Neural crest cell (in vitro differentiated cells): ENCODE measurements at places on chromosomes 16 and 17. TPM values are rescaled to one million over a fixed set of nuclear protein-coding genes. Genes with fewer than 3 reads are reported as not detected.

DNA sequence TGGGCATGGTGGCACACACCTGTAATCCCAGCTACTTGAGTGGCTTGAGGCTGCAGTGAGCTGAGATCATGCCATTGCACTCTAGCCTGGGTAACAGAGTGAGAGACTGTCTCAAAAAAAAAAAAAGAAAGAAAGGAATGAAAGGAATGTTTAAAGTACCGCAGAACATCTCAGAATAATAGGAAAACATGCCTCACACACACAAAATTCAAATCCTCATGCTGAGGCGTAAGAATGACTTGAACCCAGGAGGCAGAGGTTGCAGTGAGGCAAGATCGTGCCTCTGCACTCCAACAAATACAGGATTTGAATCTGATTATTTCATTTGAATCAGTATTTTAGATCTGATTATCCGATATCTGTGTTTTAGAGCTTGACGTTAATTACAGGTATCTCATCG lies 21.3 kb upstream of the GAA start:
- no peak for DNase-seq

Gene TBC1D3K
- total RNA-seq: not detected in 2 replicates

DNA sequence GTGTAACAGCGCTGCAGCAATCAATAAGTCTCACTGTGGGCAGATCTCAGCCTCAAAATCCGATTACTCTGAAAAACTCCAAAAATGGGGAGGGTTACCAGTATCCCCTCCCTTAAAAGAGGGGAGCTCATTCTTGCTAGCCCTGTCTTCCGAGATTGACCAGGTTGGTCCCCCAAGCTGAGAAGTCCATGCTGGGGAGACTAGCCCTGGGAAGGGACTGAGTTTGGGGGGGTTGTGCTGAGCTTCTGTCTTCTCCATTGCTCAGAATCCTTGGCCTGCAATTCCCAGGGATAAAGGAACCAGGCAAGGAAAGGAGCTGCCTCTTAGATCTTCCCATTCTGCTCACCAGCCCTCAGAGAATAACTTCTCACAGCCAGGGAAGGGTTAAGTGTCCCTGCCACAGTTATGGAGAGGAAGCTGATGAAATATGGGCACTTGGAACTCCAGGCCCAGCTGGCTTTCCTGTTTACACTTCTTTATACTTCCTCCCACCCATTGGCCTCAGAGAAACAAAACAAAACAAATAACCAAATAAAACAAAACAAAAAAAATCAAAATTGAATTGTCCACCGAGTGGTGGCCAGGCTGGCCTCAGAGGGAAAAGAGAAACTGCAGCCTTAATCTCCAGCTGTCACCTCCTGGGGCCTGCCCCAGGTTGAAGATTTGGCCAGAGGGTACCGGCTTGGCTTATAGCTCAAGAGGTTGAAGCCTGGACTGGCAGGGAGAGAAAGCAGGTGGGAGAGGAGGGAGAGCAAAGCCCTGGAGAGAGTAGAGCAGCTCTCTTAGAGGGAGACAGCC lies 2.6 kb downstream of the HOXB3 start:
- DNase-seq: no peak

DNA sequence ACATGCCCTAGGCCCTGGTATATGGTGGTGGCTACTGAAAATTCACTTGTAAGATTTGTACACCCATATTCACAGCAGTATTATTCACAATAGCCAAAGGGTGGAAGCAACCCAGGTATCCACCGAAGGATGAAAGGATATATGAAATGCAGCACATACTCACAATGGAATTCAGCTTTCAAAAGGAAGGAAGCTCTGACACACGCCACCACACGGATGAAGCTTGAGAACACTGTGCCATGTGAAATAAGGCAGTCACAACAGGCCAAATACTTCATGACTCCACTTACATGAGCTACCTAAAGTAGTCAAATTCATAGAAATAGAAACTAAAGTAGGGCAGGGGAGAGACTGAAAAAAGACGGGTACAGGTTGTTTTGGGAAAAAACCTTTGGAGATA lies 2.9 kb downstream of the XPO6 start:
- no peak for DNase-seq

GRCh38 chr16:84514874-84515835 lies 10.7 kb upstream of the MEAK7 start:
- no peak for DNase-seq

- DNase-seq: no peak
Measured at GRCh38 chr17:82912484-82913089, 72.8 kb upstream of the ZNF750 start.

GRCh38 chr16:70421473-70422311 lies 17.2 kb downstream of the ST3GAL2 start:
- no peak for DNase-seq

DNA sequence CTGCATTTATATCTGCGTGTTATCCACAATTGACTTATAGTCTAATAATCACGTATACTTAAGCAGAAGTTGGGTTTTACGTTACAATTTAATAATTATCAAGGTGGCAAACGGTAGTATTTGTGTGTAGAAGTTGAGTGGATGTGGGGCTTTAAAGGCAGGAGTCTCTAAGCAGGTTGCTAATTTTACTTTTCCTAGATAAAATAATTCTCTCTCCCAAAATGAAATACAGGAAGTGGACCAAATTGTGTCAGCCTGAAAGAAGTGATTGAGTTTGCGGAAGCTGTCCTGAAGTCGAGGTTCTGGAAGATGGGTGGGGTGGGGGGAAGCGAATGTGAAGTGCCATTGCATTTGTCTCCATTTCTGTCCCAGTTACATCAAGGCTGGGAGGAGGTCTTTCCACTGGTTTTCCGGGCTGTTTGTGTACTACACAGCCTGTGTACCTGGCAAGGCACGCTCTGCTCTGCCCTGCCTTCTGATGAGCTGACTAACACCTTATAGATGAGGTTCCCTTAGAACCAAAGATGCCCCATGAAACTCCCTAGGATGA lies 385.1 kb downstream of the WWOX start:
- DNase-seq: no peak

Gene C16orf92
- total RNA-seq: not detected in 2 replicates

GRCh38 chr16:82643136-82643535 lies 16.4 kb downstream of the CDH13 start:
- no peak for DNase-seq

DNA sequence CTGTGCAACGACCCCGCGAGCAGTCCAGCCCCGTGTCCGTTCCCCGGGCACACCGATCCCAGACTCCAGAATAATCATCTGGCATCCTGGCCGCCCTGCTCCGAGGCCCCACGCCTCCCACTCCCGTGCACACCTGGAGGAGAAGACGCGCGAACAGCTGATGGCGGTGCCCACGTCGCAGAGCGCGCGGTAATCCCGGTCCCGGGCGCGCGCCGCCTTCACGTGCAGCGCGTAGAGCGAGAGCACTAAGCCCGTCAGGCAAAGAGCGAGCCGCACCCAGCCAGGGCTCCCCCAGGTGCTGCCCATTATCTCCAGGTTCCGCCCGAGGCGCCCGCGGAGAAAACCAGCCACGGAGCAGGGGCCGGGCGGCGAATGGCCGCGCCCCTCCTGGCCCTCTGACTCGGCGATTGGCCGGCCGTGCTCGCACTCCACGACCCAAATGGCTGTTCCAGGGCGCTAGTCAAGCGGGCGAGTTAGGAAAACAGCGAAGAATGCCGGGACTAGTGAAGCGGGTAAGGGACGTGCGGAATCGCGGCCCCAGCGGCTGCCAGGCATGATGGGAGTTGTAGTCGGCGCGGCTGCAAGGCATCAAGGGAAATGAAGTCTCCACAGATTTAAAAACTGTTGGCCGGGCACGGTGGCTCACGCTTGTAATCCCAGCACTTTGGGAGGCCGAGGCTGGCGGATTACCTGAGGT lies at the start of gene VKORC1:
TSS of gene VKORC1 (minus strand) at position 374 of the 697 bp plus-strand sequence. CDS start at position 306, 68 bp downstream.
- DNase-seq: peak; percentile 86

DNA sequence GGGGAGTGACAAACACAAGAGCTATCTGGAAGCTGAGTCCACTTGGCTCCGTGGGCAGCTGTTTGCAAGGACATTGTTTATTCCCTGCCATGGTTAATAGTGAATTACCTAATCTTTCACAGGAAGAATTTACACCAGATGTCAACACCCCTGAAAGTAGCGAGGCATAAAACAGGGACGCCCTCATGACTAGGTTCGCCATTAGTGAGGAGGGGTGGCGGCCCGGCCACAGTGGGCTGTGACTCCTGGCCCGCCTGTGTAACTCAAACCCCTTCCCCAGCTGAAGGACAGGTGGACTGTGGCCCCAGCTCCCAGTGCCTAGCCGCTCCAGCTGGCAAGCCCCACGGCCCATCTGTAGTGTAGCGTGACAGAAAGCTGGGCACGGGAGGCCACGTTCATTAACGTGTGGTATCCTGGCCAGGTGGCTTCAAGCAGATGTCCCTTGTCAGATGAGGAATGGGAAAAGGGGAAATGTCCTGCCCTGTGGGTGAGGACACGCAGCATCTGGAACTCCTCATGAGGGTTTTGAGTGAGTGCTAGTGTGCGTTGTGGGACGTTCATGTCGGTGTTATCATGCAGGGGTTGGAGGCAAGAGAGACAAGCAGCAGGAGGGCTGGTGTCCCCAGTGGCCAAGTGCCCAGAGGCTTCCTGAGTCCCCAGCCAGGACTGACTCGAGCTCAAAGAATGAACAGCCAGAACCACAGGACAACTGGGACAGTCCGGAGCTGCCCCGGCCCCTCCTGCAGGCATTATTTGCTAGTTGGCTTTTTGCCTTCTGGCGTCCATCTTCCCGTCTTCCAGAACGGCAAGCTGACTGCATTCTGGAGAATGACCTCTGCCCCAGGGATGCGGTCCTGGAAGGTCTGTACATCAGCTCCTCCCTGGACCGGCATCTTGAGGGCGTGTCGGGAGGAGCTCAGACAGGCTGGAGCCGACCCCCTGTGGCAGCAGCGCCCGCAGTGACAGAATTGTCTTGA lies 19.2 kb downstream of the KDM8 start:
- no peak for DNase-seq

- DNase-seq: no peak
Measured at GRCh38 chr17:57595947-57596695, 149.0 kb downstream of the CCDC182 start.

DNA sequence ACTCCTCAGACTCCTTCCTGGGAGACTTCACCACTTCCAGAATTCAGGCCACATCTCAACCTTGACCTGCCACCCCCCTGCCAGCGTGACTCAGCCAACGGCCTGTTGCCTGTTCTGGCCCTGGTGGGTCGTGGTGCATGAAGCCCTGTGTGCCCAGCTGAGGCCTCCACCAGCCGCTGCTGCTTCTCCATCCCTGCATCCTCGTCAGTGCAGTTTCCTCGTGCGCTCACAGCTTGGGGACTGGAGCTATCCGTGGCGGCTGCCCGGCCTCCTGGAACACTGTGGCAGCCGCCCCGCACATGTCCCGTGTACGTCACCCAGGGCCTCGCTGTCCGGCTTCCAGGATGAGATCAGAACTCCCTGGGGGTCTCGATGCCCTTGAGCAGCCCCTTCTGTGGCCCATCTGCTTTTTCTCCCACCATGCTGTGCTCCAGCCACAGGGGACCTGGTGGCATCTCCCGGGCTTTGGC lies 8.0 kb upstream of the TEDC2 start:
- DNase-seq: no peak

DNA sequence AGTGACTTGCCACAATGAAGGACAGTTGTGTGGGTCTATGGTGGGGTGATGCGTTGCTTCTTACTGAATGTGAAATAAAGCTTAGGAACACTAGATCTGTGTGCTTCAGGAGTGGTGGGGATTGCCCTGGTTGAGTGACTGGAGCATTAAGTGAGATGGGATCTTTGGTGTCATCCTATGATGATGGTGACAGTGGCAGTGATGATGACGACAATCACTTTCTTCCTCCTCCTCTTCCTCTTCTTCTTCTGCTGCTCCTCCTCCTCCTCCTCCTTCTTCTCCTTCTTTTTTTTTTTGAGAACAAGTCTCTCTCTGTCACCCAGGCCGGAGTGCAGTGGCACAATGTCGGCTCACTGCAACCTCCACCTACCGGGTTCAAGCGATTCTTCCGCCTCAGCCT lies 396.8 kb downstream of the SEC14L1 start:
- no peak for DNase-seq

DNA sequence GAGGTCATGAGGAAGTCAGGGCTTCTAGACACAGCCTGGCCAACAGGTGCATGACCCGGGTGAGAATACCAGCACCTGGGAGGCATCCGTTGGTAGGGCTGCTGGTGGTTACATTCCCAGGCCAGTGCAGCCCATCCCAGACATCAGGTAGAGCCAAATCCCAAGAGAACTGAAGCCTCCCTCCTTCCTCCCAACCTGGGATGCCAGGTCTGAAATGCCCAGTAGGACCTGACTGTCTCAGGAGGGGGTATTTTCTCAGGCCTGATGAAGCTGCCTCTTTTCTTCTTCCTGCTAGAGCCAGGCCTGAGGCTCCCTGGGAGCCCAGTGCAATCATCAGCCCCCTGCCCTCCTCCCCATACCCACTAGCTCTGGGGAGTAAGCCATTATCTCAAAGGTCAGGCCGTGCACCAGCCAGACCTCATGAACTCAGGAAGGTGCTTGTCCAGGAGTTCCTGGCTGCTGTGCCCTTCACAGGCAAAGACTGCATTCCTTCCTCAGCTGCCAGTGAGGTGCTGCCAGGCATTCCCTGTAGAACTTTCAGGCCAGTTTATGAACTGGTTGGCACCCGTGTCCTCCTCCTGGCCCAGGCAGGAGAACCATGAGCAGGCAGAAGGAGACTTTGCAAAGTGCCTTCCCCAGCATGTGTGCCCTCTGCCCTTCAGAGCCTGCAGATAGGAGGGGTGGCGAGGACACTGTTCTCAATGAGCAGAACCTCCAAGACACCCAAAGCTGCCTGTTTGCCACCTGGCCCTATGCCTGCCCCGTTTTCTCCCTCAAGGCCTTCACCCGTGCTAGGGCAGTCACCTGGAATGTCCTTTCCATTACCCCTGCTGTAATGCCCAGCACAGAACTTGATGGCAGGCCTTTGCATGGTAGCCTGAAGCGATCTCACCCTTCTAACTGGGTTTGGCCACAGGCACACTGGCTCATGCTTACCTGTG lies 7.6 kb downstream of the TBX2 start:
- DNase-seq: no peak

DNA sequence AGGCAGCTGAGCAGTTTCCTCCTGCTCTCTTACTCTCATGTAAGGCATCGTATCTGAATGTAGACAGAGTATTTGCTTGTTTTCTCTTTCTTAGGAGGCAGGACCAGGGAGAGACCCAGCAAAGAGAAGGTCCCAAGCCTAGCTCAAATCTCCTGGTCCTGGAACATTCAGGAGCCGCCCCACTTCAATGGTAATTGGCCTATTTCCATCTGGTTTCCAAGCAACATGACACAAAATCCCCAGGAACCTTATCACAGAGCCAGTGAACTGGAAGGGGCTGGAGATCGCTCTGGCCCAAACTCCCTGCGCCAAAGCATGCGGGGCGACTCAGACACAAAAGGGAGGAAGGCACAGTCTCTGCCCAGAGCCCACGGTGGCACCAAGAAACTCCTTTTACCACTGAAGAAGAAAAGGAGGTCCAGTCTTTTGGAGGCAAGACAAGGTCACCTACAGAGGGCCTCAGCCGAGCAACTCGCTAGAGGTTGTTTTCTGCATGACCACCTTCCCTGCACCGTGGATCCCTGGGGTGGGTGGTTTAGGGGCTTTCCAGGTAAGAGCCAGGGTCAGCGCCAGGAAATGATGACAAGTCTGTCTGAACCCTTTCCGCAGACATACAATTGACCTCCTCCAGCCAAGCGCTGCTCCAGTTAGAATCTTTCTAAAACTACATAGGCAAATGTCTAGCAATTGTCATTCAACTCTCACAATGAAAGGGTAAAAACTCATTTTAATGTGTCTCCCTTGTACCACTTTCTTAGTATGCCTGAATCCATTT lies 394.7 kb downstream of the SOX9 start:
- DNase-seq: no peak

- DNase-seq: peak; percentile 61
Measured at GRCh38 chr17:46977348-46977747, 1.7 kb downstream of the RPRML start.
